ENCODE measurements at places on chromosomes 7 and 10.

- DNase-seq = no peak
Measured at GRCh38 chr7:99679032-99679399, 780 bp downstream of the CYP3A5 start.

- DNase-seq = no peak
Measured at GRCh38 chr10:76114581-76115001, 683.2 kb downstream of the LRMDA start.

- peak; percentile 14 for DNase-seq
Measured at GRCh38 chr7:132654150-132654549, 77.9 kb upstream of the PLXNA4 start.

- DNase-seq = no peak
Measured at GRCh38 chr7:96322373-96322695, 436 bp upstream of the SLC25A13 start.

DNA sequence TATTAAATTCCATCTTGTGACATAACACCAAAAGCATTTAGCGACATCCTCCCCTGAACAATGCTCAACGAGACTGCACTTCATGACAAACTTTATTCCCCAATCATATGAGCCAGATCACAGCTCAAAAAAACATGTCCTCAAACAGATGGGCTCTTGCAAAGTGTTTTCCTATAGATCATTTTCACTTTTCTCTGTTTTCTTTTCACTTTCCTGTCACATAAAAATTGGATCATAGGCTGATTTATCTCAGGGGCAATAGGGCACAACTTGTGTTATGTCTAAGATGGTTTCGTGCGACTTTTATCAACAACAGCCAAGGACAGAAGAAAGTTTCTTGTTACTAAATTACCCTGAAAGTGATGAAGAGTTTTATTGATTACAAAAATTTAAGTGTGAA, 206.1 kb downstream of the WDR11 start:
- DNase-seq = no peak

- DNase-seq = no peak
Measured at GRCh38 chr10:97539523-97540200, 32.9 kb upstream of the ANKRD2 start.

DNA sequence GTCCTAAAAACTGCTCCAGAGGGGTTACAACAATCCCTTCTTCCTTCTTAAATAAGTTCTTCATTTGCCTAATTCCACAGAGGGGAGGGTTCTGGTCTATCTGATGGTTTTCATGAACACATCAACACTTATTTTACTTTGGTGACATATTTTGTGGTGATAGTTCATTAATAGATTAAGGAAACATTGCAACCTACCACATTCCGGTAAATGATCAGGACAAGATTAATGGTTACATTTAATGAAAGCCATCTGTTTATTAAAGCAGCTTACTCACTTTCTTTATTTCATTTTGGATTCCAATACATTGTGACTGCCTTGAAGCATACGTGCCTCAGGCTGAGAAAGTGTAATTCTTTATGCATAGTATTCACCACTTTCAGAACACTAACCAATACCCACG, 101.0 kb downstream of the SKIDA1 start:
- no peak for DNase-seq

DNA sequence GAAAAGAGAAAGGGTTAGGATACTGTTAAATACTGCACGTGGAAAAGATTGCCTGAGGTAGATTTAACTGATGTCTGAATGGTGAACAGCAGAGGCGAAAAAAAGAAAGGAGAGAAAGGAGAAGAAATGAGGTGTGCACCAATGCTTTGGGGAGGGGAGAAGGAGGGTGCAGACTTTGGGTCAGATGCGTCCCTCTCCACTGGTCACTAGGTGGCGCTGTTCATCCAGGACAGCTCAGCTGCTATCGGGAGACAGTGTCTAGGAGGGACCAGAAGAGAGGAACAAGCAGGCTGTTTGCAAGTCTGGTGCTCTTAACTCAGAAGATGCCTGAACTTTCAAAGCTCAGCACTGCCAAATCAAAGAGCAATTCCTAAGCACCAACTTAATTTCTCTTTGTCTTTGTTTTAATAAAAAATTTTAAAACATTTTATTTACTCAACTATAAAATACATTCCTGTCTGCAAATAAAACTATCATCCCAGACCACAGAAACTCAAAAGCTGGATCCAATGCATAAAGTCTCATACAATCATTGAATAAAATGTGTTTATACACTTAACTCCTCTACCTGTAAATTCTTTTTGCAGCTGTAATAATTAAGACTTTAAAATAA, 83.9 kb upstream of the PDLIM1 start:
- DNase-seq = peak; percentile 57

- DNase-seq = no peak
Measured at GRCh38 chr7:195010-195829, 2.8 kb downstream of the FAM20C start.

DNA sequence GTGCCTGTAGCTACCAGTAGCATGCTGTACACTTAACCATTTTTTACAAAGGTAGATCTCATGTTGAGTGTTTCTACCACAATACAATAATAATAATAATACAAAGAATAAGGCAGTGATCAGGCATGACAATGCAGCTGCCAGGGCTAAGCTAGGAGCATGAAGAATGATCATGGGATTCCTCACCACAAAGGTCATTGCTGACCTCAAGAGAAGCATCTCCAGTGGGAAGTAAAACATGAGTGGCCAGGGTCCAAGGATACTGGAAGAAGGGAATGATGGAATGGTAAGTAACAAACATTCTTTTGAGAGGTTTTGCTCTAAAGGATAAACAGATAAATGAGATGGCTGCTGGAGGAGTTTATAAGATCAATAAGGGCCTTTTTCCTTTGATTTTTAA, 591.1 kb downstream of the TNS3 start:
- no peak for DNase-seq
